Glutamatergic neuron (in vitro differentiated cells): ENCODE measurements at places on chromosomes 7 and 10. TPM values are rescaled to one million over a fixed set of nuclear protein-coding genes. Genes with fewer than 3 reads are reported as not detected.

GRCh38 chr7:36357054-36357453 is 32.6 kb upstream of the ANLN start:
- peaks cover 1% of the 10 kb centered on the region for H3K27me3 ChIP-seq
- H3K36me3 ChIP-seq: no peaks in the 10 kb centered on the region
- DNase-seq: no peak
- peaks cover 20% of the 10 kb centered on the region for H3K4me1 ChIP-seq
- H3K27ac ChIP-seq: no peak overlapping the region
- H3K4me3 ChIP-seq: no peak overlapping the region

DNA sequence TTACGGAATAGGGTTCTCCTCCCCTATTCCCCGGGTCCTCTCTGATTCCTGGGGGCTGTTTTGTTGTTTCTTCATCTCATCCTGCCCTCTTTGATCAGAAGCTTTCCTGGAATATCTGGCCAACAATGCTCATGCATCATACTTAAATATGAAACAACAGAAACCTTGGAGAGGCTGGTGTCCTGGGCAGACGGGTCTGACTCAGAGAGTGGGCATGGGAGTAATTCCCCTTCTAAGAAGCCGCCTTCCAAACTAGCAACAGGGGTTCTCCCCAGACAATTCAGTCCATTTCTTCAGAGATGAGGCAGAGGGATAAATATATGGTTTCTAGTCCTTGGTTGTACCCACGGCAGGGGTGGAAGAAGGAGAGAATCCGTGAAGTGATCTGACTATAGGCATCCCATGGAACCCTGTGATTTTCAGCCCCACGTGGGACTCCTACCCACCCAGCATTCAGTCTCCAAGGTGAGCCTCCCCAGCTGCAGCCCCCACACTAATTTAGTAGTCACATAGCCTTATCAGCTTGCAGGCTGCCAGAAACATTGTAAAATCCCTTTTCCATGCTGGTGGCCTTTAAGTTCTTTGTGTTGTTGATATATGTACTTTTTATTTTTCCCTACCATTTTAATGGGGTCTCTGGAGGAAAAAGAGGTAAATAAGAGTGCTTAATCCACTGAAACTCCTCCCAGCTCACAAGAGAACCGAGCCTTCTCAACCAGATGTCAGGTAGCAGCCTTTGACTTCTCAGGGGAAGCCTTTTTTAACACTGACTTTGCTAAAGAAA is 119.2 kb downstream of the SFMBT2 start:
- no peak overlapping the region for H3K4me3 ChIP-seq
- H3K27ac ChIP-seq: no peak overlapping the region
- no peaks in the 10 kb centered on the region for H3K27me3 ChIP-seq

- H3K27me3 ChIP-seq: peaks cover 1% of the 10 kb centered on the region
- H3K27ac ChIP-seq: no peak overlapping the region
- peak; percentile 90 for DNase-seq
- H3K4me1 ChIP-seq: no peaks in the 10 kb centered on the region
These were observed 79.7 kb downstream of the DLG5 start for GRCh38 chr10:77846718-77847311.

- H3K27ac ChIP-seq: no peak overlapping the region
- DNase-seq: no peak
- no peaks in the 10 kb centered on the region for H3K4me1 ChIP-seq
- H3K27me3 ChIP-seq: no peaks in the 10 kb centered on the region
These were observed 78.6 kb upstream of the SLC25A13 start for GRCh38 chr7:96400518-96400917.

Gene ZPBP
- not detected for total RNA-seq

DNA sequence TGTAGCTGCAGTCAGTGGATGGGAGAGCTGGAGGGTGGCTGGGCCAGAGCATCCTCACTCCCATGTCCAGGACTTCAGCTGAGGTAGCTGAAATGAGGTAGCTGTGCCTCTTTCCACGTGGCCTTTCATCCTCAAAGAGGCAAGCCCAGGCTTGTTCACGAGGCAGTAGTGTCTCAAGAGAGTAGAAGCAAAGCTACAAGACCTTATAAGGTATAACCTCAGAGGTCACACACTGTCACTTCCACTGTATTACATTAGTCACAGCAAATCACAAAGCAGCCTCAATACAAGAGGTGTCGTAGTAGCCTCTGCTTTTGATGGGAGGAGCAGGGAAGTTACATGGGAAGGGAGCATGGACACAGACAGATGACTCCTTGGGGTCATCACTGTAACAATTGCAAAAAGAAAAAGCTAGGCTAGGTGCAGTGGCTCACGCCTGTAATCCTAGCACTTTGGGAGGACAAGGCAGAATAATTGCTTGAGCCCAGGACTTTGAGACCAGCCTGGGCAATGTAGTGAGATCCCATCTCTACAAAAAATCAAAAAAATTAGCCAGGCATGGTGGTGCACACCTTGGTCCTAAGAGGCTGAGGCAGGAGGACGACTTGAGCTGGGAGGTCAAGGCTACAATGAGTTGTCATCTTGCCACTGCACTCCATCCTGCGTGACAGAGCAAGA is 97.5 kb downstream of the SKIDA1 start:
- peaks cover 4% of the 10 kb centered on the region for H3K36me3 ChIP-seq
- no peak for DNase-seq
- H3K27me3 ChIP-seq: peaks cover 2% of the 10 kb centered on the region

Gene KLF14
- total RNA-seq: not detected

DNA sequence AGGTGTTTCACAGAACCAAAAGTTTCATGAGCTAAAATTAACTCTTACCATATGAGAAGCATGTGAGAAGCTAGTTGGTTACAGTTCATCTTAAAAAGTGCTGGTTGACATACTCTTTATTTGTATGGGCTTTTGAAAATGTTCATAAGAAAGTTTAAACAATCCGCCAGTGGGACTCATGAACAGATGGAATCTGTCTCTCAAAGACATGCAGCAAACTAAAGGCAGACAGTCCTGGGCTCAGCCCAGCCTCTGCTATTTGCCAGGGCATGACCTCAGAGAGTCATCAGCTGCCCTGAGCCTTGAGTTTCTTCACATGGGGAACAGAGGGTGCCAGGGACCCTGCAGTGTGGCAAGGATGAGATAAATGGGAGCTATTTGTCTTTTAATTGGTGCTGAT is 3.2 kb downstream of the PYROXD2 start:
- H3K27me3 ChIP-seq: peaks cover 6% of the 10 kb centered on the region
- no peak overlapping the region for H3K4me3 ChIP-seq
- DNase-seq: no peak

- H3K36me3 ChIP-seq: peaks cover 8% of the 10 kb centered on the region
- H3K4me3 ChIP-seq: no peak overlapping the region
- DNase-seq: no peak
- no peak overlapping the region for H3K27ac ChIP-seq
- peaks cover 4% of the 10 kb centered on the region for H3K4me1 ChIP-seq
- H3K27me3 ChIP-seq: peaks cover 7% of the 10 kb centered on the region
These were observed 54.9 kb downstream of the PTEN start for GRCh38 chr10:87918254-87918859.

DNA sequence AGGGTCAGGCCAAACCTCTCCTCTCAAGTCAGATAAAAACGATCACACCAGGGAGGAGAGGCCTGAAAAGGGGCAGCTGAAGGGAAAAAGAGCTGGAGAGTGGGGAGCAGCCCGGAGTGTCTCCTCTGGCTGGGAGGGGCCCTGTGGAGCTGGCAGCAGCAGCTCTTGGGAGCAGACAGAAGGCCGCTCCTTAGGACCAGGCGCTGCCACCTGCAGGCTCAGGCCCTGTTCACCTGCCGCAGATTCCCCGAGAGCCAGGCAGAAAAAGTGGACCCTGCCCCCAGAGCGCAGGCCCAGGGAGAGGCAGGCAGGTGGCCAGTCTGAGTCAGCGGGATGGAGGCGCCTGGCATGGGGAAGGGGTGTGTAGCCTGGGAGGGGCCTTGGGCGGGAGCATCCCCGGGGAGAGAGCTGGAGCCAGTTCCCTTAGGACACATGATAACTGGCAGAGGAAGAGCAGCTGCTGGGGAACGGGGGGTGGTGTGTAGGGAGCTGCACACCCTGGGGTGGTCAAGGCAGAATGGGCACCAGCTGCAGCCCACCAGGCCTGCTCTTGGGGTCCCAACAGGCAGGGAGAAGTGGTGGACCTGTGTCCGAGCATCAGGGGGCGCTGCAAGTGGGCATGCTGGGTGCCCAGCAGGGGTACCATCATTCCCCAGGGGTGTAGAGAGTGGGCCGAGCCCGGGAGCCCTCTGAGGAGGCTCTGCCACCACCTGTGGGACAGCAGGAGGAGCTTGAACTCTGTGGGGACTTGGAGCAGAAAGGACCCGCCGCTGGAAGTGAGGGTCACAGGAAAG is 177.2 kb upstream of the RHEB start:
- H3K4me3 ChIP-seq: no peak overlapping the region
- DNase-seq: peak; percentile 32
- no peaks in the 10 kb centered on the region for H3K36me3 ChIP-seq
- H3K27me3 ChIP-seq: peaks cover 4% of the 10 kb centered on the region

Gene NUTM2E
- 0.86 TPM for total RNA-seq

DNA sequence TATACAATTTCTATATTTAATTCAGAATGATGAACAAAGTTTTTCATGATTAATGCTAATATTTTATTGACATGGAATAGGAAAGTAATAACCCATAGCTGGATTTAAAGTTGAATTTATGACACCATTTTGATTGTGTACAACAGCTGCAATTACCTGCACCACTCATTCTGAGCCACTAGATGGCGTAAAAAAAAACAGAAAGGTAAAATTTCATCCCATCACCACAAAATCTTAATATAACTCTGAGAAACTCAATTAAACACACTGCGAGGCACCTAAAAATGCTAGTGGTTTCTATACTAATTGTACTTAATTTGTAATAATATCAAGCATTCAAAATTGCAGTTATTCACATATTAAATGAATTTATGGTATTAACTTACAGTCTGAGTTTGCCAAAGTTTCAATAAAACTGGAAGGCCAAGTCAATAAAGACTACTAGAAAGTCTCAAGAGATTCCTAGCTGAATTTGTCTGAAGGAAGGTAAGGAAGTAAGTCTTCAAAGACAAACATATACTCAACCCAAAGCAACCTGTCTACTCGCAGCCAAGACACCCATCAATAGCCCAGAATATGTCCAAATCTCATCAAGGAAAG is 182.5 kb downstream of the SKAP2 start:
- peaks cover 11% of the 10 kb centered on the region for H3K4me1 ChIP-seq
- no peak overlapping the region for H3K4me3 ChIP-seq

Gene GCK
- total RNA-seq: 43.9 TPM

DNA sequence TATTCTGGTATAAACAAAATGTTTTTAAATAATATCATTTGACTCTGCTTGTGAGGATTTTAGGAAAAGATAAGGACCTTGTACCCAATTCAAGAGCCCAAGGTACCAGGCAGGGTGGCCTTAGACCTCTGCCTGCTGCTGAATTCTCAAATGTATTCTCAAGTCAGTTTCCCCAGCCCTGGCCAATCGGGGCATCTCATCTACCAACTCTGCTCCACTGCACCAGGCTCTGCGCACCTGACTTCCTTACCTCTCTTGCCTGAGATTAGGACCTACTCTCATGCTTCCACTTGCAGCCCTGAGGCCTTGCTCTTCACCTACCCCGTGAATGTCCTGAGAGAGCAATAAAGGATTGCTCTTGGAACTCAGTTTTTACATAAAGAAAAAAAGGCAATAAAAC is 69.6 kb upstream of the EZH2 start:
- H3K27ac ChIP-seq: no peak overlapping the region
- peaks cover 2% of the 10 kb centered on the region for H3K4me1 ChIP-seq
- H3K4me3 ChIP-seq: no peak overlapping the region
